ENCODE measurements at places on chromosomes 11 and 22.

DNA sequence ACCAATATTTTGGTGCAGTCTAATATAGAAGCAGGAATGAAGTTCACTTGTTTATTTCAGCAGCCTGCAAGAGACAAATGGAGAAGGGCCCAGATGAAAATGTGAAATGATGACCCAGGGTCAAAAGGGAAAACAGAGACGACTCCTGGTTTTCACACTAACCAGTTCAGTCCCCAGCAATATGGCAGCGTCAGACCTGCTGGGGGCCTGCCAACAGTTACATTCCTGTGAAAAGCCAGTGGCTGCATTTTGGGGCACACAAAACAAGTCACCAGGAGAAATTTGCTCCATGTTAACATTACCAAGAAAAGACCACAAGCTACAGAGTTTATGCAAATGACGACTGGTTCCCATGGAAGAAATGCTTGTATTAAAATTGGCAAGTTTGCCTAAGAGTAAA lies 80.2 kb downstream of the CCDC34 start:
- DNase-seq: no peak

- DNase-seq: no peak
These were observed 15.7 kb downstream of the TIMP3 start for GRCh38 chr22:32817137-32817730.

DNA sequence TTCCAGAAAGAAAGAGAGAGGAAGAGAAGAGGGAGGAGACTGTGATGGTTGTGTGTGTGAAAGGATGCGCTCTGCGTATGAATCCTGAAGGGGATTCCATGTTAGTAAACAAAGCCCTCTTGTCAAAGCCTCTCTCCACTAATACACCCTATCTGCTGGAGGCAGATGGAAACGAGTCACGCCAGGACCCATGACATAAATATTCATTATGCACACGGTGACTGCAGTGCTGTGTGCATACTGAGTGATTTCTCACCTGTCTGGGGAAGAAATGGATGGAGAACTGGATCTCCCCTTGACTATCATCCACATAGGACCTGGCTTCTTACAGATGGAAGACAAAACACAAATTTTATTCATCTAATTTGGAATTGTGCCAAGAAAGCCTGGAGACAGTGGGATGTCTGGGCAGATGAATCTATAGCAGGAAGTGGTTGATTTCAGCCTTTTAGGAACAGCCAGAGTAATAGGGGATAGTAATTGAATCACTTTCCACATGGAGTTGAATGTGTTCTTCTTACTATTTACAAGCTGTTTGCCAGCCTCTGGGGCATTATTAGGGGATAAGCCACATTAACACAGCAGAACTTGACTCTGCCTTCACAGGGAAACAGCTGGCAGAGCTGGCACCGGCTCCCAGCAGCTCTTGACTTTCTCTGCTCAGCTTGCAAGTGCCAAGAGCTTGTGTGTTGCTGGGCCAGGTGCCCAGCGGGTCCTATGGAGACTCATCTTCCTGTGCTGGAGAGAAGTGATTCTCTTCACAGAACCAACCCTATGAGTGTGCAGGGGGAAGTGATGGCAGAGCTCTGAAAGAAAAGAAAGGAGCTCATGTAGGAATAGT lies 9.0 kb downstream of the MTNR1B start:
- DNase-seq: no peak

DNA sequence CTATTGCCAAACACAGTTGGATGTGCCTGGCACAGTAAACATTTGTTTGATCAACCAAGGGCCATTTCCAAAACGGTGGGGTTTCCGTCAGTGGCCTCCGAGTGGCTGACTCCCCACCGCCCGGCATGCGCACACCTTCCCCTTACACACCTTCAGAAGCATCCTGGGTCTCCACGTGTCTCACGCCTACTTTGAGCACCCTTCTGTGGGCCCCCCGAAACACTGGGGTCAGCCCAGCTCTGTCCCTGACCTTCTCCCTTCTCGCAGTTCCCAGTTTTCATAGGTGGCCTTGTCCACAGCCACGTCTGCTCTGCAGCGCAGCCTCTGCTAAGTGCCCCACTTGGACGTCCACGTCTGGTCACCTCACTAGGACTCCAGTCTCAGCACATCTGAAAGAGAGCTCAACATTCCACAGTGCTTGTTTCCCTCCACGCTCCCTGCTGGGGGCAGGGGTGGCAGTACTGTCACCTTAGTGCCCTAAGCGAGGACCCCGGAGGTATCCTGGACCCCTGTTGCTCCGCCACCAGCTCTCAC lies 13.2 kb upstream of the SHANK2 start:
- DNase-seq: no peak

- DNase-seq: no peak
These were observed 179.0 kb upstream of the LARGE1 start for GRCh38 chr22:34099278-34099677.

DNA sequence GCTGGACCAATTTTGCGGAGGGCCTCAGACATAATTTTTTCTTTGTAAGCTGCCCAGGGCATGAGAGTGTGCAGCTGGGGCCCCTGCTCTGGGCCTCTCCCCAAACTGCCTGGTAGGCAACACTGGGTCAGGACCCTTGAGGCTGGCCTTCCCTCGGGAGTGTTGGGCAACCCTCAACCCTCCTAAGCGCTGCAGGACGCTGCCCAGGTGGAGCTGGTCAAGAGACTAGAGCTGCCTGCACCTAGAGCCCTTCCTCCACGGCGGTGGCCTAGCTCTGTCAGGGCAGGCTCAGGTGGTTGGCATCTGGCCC lies 505 bp upstream of the TMEM132A start:
- no peak for DNase-seq

DNA sequence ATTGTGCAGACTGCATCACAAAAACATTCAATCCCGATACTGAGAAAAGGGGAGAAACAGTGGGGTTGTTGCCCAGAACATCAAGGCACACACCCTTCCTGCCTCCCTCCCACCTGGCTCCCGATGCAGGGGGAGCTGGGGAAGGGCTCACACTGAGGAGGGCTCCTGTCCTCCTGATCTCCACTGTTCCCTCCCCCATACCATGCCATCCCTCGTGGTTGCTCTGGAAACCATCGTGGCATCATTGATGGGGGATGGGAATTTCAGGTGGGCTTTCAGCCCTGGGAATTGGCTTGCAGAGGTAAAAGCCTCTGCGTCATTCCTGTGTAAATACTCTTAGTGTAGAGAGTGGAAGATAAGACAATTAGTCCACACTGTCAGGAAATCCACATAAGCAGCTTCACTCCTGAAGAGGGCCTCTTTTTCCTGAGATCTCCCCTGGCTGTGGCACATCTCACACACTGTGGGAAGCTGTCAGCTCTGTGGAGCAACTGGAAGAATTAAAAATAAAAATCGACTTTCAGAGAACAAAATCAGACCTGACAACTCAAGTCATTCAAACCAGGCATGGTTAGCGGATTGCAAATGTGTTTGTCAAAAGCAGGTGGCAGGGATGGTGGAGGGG lies 176.0 kb downstream of the CHST1 start:
- DNase-seq: no peak

GRCh38 chr11:62487738-62488551 lies 58.7 kb downstream of the AHNAK start:
- DNase-seq: no peak

DNA sequence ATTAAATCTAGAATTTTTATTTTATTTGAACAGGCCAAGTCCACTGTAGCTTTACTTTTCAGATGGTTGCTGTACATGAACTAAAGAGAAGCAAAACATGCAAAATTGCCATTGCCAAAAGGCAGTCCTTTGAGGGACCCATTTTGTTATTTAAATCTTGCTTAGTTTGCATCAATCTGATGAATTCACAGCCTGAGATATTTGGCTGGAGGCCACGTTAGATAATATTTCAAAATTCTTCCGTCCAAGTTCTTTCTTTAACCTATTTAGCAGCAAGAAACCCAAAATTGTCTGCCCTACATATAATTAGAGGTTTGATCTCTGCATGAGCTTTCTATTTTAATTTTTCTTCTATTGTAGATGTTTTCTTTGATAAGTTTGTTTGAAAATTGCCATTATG lies 1706.9 kb upstream of the RAG2 start:
- DNase-seq: no peak

DNA sequence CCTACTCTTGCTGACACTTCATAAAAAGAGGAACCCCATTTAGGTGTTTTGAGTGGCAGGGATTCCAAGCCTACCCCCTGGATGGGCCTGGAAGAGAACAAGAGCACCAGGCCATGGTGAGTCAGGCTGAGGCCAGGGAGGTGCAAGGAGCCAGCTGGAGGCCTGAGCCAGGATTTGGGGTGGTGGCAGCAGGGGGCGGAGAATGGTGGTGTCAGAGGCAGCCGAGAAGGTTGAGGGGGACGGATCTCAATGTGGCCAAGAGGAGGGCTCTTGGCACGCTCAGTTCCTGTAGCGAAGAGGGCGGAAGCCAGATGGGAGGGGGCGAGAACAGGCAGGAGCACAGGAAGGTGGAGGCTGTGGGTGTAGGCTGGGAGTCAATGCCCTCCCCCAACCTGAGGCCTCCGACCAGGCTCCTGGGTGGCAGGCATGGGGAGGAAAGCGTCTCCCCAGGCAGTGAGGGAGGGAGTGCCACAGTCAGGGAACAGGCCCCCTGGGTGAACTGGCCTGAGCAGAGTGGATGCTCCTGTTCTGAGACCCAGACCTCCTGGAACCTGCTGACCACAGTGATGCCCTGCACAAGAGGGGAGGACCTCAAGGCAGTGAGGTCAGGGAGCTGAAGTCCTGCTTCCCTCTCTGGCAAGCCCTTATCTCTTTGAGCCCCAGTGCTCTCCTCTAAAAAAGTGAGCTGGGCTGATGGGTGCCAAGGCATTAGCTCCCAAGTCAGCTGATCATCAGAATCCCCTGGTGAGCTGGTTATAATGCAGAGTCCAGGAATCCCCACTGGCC lies 13.9 kb downstream of the RTN4RL2 start:
- no peak for DNase-seq
